ENCODE measurements at places on chromosomes 11 and 22.

GRCh38 chr22:43736651-43737050 lies 75.5 kb downstream of the EFCAB6 start:
- no peak for DNase-seq

- DNase-seq, result no peak
Measured at GRCh38 chr22:17719911-17720310, 54.4 kb downstream of the BID start.

GRCh38 chr11:1570001-1570453 lies 2.0 kb downstream of the DUSP8 start:
- DNase-seq, result no peak

DNA sequence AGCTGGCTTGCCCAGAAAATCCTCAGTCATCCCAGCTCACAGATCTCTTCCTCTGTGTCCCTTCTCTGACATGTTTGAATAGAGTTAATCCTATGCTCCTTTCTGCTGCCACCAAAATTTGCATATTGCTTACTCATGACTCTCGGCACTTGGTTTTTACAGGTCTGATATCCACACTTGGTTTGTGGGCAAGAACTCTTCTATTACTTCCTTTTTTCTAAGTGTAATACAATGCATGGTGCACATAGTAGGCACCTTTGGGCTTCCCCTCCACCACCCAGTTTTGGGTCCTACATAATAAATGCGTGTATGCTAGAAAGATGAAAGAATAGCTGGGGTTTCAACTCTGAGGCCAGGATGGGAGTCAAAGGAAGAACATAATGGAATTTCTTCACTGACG lies 69.7 kb upstream of the GRK3 start:
- DNase-seq, result no peak

GRCh38 chr11:10875430-10876021 lies 17.7 kb upstream of the ZBED5 start:
- peak; percentile 25 for DNase-seq

DNA sequence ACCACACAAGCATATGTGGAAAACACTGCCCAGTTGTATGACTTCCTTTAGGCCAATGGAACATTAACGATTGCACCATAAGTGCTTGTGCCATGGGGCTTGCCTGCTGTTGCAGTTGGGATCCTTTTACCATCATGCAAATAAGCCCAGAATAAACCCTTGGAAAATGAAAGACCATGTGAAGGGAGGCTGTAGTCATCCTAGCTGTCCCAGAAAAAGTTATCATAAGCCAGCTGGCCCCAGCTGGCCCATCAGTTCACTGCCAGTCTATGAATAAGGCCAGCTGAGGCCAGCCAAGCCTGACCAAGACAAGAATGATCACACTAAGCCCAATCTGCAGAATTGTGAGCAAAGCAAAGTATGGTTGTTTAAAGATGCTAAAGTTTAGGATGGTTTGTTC lies 253.9 kb upstream of the ARHGAP20 start:
- DNase-seq, result no peak

DNA sequence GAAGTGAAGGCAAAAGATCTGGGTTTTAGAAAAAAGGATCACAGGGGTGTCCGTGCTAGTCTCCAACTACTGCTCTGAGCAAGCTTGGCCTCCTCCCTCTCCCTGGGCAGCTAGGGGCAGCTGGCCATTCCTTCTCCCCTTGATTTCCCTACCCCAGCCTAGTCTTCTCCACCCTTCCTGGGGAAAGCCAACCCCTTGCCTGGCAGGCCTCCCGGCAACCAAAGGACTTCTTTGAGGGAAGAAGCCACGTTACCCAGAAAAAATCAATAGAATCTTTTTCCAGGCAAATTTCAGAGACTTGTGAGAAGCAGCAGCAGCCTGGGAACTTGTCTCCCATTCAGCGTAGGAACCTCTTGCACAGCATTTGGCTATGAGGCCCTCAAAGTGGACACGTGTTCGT lies 91.5 kb downstream of the MIAT start:
- DNase-seq, result no peak

DNA sequence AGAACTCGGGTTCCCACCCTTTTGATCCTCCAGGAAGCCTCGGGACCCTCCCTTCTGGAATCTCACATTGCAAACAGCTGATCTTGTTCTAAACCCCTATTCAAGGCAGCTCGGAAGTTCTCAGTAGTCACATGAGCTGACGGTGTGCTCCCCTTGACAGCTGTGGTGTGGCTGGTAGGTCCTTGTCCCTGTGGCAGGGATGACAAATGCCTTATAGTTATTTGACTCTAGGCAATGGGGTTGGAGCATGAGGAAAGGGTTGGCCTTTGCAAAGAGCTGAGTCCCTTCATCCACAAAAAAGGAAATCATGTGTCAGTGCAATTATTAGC lies 23.6 kb downstream of the EIF4G2 start:
- no peak for DNase-seq

DNA sequence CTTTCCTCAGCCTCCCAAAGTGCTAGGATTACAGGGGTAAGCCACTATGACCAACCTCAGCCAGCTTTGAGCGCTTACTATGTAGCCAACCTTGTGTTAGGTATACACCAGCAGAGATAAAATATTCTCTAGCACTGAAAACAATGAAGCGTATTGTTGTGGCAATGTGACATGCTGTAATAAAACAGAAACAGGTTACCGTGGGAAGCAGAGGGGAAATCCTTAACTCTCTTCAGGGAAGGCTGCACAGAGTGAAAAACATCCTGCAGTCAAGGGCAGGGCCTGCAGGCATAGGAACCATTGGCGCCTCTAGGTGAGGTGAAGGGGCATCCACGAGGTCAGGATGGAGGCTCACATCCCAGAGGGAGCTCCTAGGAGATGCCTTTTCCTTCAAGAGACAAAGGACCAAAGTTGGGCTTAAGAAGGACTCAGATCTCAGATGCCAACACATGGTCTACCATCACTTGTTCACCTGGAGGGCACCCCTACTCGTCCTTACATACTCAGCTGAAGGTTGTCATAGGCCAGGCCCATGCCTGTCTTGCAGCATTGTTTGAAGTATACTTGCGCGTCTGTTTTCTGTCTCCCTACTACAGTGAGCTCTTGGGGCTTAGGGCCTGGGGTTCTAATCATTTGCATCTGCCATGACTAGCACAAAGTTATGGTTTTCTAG lies 8.0 kb downstream of the POLD4 start:
- DNase-seq, result no peak

DNA sequence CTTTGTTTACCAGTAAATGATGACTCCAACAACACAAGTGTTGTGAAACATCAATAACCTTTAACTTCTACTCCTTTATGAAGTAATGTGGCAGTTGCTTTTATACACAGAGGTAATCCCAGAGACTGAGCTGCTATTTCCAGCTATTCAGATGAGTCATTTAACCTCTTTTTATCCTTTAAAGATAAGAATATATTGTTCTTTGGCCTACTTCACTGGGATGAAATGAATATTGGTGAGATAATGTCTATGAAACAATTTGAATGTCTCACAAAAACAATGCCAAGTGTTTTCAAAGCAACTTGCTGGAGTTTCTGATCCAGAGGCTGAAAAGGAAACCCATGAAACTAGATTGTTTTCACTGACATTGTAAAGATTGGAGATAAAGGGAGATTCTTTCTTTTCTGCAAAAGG lies 564.4 kb upstream of the LUZP2 start:
- DNase-seq, result peak; percentile 16

DNA sequence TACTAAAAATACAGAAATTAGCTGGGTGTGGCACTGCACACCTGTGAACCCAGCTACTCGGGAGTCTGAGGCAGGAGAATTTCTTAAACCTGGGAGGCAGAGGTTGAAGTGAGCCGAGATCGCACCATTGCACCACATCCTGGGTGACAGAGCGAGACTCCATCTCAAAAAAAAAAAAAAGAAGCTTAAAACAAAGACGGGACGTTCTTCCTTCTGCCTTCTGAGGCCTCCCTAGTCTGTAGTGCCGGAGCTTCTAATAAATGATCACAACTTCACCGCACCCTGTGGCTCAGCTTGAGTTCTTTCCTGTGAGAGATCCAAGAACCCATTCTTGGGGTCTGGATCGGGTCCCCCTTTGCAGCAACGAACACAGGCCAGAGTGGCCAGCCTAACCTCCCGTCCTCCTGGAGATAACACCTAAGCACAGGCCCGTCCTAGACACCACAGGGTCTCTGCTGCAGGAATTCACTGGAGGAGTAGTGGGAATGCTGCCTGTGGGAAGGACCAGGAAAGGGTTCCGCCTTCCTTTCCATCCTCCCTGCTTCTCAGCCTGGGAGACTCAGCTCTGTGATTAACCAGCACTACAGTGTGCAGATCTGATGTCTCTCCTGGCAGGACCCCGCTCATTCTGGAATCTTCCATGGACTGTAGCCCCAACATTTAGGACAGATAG lies 2.2 kb upstream of the APOBEC3H start:
- no peak for DNase-seq

DNA sequence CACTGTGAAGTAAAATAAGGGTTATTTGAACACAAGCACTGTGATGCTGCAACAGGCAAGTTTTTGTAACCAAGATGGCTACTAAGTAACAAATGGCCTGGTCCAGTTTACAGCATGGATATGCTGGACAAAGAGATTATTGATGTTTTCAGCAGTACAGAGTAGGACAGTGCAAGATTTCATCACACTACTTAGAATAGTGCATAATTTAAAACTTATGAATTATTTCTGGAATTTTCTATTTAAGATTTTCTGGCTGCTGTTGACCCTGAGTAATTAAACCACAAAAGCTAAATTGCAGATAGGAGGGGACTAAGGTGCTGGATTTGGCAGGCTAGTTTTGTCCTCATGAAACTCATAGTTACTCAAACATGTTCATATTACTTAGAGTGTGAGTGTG lies 33.1 kb downstream of the CEP295 start:
- DNase-seq, result no peak

GRCh38 chr11:43267856-43268580 lies 43.8 kb upstream of the API5 start:
- no peak for DNase-seq

DNA sequence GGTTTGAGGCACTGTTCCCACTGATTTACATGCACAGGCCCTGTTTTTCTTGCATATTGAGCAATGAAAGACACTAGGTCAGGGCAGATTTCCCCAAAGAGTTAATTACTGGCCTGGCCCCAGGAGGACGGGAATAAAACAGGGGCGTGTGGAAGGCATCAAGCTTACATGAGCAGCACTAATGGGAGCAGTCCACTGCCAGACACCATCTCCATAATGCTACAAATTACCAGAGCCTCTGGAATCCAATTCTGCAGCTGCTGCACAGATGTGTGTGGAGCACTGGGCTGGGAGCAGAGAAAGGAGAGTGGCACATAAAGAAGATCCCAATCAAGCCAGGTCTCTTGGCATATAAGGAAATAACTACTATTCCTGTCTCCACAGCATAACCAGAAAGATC lies 96.9 kb downstream of the CCDC34 start:
- DNase-seq, result no peak

- DNase-seq, result no peak
Measured at GRCh38 chr11:20258376-20258895, 98.2 kb upstream of the DBX1 start.

GRCh38 chr22:36220451-36220921 lies 18.8 kb downstream of the APOL2 start:
- peak; percentile 23 for DNase-seq

DNA sequence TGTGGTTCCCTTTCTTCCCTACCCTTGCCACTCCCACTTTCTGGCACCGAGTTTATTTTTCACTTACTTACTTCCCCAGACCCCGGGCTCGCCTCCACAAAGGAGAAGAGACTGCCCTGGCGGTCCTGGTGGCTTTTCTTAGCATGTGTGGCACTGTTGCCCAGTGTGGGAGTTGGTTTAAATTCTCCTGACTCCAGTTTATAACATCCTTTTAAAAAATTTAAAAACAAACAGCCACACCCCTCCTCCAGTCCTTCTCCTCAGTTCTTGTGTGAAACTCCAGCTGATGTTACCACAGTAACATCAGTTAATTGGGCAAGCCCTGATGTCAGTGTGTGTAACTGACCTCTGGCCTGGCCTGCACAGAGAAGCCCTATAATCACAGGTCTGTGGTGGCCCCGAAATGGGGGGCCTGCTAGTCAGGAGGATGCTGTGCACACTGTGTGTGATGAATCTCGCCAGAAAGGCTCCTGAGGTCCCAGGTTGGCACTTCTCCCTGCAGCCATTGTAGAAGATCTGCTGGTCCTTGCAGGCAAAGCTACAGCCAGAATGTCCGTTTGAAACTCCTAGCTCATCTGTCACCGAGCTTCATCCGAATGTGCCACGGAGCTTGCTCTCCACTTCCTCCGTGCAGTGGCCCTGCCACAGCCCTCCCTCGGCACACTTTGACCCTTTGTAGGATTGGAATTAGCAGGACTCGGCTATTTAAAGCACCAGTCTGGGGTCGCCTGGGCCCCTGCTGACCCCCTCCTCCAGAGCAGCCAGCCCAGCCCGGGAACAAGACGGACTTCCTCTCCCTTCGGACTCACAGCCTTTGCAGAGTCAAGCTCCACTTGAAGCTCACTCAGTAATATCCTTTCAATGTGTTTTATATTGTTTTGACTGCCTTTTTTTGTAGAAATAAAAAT lies 7.6 kb downstream of the YDJC start:
- no peak for DNase-seq

DNA sequence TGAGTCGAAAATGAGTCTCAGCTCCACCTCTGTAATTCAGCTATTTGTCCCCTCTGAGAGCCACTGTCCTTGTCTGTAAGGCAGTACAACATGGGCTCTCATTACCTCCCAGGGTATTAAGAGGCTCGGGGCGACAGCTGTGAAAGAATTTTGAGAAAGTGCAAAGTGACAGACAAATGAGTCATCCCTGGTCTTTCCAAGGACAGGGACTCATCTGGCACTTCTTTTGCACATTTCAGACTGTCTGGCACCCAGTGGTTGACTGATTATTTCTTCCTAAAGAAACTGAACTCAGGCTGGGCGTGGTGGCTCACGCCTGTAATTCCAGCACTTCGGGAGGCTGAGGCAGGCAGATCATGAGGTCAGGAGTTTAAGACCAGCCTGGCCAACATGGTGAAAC lies 62.1 kb upstream of the ARFGAP3 start:
- DNase-seq, result peak; percentile 53
